H9 (cell line): ENCODE measurements at places on chromosomes 1 and 21. TPM values are rescaled to one million over a fixed set of nuclear protein-coding genes. Genes with fewer than 3 reads are reported as not detected.

GRCh38 chr1:178933105-178933561 lies 62.3 kb upstream of the ANGPTL1 start:
- H3K4me1 ChIP-seq = peaks cover 4% of the 10 kb centered on the region; the same call in 1 of the 2 replicates
- no peaks in the 10 kb centered on the region for H3K36me3 ChIP-seq
- no peaks in the 10 kb centered on the region for H3K27me3 ChIP-seq
- DNase-seq = no peak

GRCh38 chr1:247487057-247487456 lies 29.2 kb upstream of the OR2B11 start:
- no peaks in the 10 kb centered on the region for H3K4me1 ChIP-seq
- H3K27me3 ChIP-seq = no peaks in the 10 kb centered on the region
- no peak overlapping the region for H3K27ac ChIP-seq
- H3K4me3 ChIP-seq = no peak overlapping the region
- peak; percentile 38 for DNase-seq

- no peaks in the 10 kb centered on the region for H3K27me3 ChIP-seq
- peaks cover 2% of the 10 kb centered on the region; the same call in 1 of the 3 replicates for H3K36me3 ChIP-seq
- H3K4me1 ChIP-seq = no peaks in the 10 kb centered on the region
- peak overlapping the region; percentile 86 for H3K4me3 ChIP-seq
These were observed 992 bp upstream of the USP48 start for GRCh38 chr1:21783679-21784603.

PM20D1 gene
- not detected in 2 replicates for total RNA-seq

- H3K27ac ChIP-seq = no peak overlapping the region
- H3K36me3 ChIP-seq = no peaks in the 10 kb centered on the region
- H3K4me1 ChIP-seq = peaks cover 10% of the 10 kb centered on the region
- no peak overlapping the region for H3K4me3 ChIP-seq
- peaks cover 6% of the 10 kb centered on the region; the same call in 1 of the 2 replicates for H3K27me3 ChIP-seq
- DNase-seq = no peak
These were observed 2.4 kb upstream of the FAM78B start for GRCh38 chr1:166169182-166169581.

GRCh38 chr1:233065685-233066084 lies 115.3 kb downstream of the NTPCR start:
- peaks cover 9% of the 10 kb centered on the region for H3K36me3 ChIP-seq
- H3K4me1 ChIP-seq = no peaks in the 10 kb centered on the region
- no peak overlapping the region for H3K27ac ChIP-seq
- no peak for DNase-seq

- H3K27me3 ChIP-seq = no peaks in the 10 kb centered on the region
- peaks cover 51% of the 10 kb centered on the region for H3K36me3 ChIP-seq
- H3K27ac ChIP-seq = no peak overlapping the region
- DNase-seq = no peak
These were observed 8.1 kb upstream of the SRM start for GRCh38 chr1:11067716-11068599.

ACTN2 gene
- total RNA-seq = 0.92 and 2.3 TPM in 2 replicates

GRCh38 chr1:85867189-85867588 lies 159.0 kb upstream of the ZNHIT6 start:
- H3K36me3 ChIP-seq = no peaks in the 10 kb centered on the region
- H3K27ac ChIP-seq = no peak overlapping the region
- no peak for DNase-seq
- no peaks in the 10 kb centered on the region for H3K27me3 ChIP-seq
- no peaks in the 10 kb centered on the region for H3K4me1 ChIP-seq

- no peak for DNase-seq
- no peaks in the 10 kb centered on the region for H3K4me1 ChIP-seq
- H3K27me3 ChIP-seq = no peaks in the 10 kb centered on the region
- H3K4me3 ChIP-seq = no peak overlapping the region
- H3K27ac ChIP-seq = no peak overlapping the region
- H3K36me3 ChIP-seq = peaks cover 3% of the 10 kb centered on the region; the same call in 1 of the 2 replicates
These were observed 174.8 kb upstream of the SYT6 start for GRCh38 chr1:114328361-114328904.

GRCh38 chr1:246608616-246609376 lies 42.5 kb downstream of the CNST start:
- no peak overlapping the region; the same call in 2 of the 3 replicates for H3K4me3 ChIP-seq
- DNase-seq = peak; percentile 31
- H3K27ac ChIP-seq = no peak overlapping the region
- no peaks in the 10 kb centered on the region for H3K27me3 ChIP-seq
- no peaks in the 10 kb centered on the region for H3K4me1 ChIP-seq

GRCh38 chr1:175563236-175563895 lies 180.0 kb downstream of the TNR start:
- H3K27ac ChIP-seq = no peak overlapping the region
- H3K4me1 ChIP-seq = peaks cover 8% of the 10 kb centered on the region; the same call in 1 of the 2 replicates
- no peak for DNase-seq
- H3K36me3 ChIP-seq = no peaks in the 10 kb centered on the region

FAM43B gene
- 0.20 and 0.22 TPM in 2 replicates for total RNA-seq

LCE1D gene
- not detected in 2 replicates for total RNA-seq

- no peaks in the 10 kb centered on the region for H3K36me3 ChIP-seq
- no peaks in the 10 kb centered on the region for H3K27me3 ChIP-seq
- H3K4me3 ChIP-seq = no peak overlapping the region
- no peaks in the 10 kb centered on the region for H3K4me1 ChIP-seq
- DNase-seq = no peak
These were observed 44.5 kb upstream of the VAMP3 start for GRCh38 chr1:7726623-7727022.

DPH2 gene
- 74.4 and 79.6 TPM in 2 replicates for total RNA-seq

GRCh38 chr1:93219443-93219842 lies 38.9 kb downstream of the CCDC18 start:
- H3K4me3 ChIP-seq = no peak overlapping the region
- H3K36me3 ChIP-seq = peaks cover 35% of the 10 kb centered on the region; the same call in 2 of the 3 replicates
- H3K27ac ChIP-seq = peak overlapping the region; percentile 39
- DNase-seq = no peak
- no peaks in the 10 kb centered on the region for H3K4me1 ChIP-seq

IPP gene
- total RNA-seq = 5.4 and 6.3 TPM in 2 replicates

GRHL3 gene
- 3.5 and 4.0 TPM in 2 replicates for total RNA-seq
